Left lobe of liver (tissue), 2 donors: ENCODE measurements at places on chromosomes 11 and 22. TPM values are rescaled to one million over a fixed set of nuclear protein-coding genes. Genes with fewer than 3 reads are reported as not detected.
A peak's percentile ranks its signal among the peaks of the same experiment; 100 is the strongest.

PDXP gene
- 40.9 TPM for total RNA-seq

OTOG gene
- total RNA-seq, result not detected

ST14 gene
- 3.7 TPM for total RNA-seq

KIAA1671 gene
- total RNA-seq, result 38.9 TPM

RBFOX2 gene
- 25.5 TPM for total RNA-seq

NXPE1 gene
- total RNA-seq, result not detected

MIAT gene
- 0.60 TPM for total RNA-seq

SPDYC gene
- total RNA-seq, result 1.2 TPM

GRCh38 chr11:1102996-1103395 lies 28.3 kb downstream of the MUC2 start:
- no peak for DNase-seq

- DNase-seq, result no peak
Observed at GRCh38 chr11:65113361-65113756, 1.7 kb downstream of the TM7SF2 start.

DNA sequence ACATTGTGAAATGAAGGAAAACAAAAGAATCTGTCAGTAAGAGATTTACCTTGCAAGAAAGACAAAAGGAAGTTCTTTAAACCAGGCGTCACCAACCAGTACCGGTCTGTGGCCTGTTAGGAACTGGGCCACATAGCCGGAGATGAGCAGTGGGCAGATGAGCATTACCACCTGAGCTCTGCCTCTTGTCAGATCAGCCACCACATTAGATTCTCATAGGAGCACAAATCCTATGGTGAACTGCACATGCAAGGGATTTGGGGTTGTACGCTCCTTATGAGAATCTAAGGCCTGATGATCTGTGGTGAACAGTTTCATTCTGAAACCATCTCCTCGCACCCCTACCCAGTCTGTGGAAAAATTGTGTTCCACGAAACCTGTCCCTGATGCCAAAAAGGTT lies 108.2 kb downstream of the CYP2R1 start:
- DNase-seq, result no peak

DNA sequence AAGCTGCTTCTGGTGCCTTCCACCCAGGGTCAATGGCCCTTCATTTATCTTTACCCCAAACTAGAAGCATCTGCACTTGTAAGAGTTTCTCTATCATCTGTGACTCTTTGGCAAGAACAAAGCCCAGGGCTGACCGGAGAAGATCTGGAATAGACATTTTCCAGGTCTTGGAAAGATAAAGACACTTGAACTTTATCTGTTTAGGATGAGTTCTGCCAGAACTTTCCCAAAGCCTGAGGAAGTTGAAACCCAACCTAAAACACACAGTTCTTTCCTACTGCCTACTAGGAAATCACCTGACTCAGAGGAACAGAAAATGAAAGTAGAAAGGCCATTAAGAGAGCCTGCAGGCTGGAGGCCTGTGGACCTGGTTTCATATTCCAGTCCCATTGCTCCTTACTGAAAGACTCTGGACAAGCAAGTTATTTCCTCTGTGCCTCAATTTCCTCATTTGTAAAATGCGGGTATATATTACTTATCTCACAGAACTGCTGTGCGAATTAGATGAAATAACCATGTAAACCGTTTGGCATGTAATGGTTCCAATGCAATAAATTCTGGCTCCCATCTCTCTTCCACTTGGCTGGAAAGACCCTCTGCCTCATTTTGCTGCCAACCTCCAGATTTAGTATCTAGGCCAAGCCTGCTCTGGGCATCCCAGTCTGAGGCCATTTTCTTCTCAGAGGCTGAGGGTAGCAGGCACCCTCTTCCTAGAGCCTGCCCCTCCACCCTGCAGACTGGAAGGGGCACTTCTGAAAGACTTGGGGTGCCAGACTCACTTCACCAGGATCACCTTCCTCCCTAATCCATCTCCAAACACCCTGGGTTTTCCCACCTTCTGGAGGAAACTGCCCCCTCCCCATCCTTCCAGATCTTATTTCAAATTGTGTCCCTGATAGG lies 1.2 kb downstream of the UBE2L6 start:
- no peak for DNase-seq

DNA sequence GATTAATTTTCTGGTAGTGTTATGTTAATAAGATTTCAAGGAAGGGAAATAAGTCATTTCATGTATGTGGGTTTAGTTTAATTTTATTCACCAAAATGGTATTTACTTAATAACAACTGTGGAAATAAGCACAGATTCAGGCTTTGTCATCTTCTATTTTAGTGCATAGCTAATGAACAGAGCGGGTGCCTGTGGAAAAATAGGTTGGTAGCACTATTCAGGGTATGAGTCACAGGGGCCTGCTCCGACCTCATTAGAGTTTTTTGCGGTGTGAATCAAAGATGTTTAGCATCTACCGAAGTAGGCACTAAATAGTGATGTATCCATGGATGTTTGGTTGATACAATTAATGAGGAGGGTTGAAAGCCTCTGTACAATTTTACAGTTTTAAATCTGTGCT lies 78.2 kb downstream of the FAT3 start:
- no peak for DNase-seq

- DNase-seq, result no peak
Observed at GRCh38 chr11:9143721-9144120, 52.3 kb upstream of the SCUBE2 start.

DNA sequence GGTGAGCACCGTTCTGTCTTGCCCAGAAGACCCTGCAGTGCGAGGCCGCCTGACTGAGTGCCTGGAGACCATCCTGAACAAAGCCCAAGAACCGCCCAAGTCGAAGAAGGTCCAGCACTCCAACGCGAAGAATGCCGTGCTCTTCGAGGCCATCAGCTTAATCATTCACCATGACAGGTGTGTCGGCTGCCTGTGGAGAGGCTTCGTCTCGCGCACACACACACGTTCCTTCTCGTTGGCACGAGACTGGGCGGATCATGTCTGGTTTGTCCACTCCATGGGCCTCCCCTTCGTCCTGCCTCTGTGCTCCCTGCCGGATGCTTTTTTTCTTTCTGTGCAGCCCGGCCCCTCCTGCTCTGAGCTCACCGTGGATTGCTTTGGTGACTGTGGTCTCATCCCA lies 51.1 kb downstream of the MUC6 start:
- no peak for DNase-seq

DNA sequence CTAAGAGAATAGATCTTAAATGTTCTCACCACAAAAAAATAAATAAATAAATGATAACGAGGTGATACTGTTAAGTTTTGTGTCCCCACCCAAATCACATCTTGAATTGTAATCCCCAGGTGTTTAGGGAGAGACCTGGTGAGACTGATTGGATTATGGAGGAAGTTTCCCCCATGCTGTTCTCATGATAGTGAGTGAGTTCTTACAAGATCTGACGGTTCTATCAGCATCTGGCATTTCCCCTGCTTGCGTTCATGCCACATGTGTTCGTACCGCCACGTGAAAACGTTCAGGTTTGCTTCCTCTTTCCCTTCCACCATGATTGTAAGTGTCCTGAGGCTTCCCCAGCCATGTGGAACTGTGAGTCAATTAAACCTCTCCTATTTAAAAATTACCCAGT lies 1514.8 kb upstream of the TENM4 start:
- DNase-seq, result no peak

GRCh38 chr11:34570584-34570983 lies 50.3 kb upstream of the EHF start:
- DNase-seq, result no peak

- DNase-seq, result no peak
Observed at GRCh38 chr11:64804346-64805210, 1.6 kb upstream of the MAP4K2 start.

DNA sequence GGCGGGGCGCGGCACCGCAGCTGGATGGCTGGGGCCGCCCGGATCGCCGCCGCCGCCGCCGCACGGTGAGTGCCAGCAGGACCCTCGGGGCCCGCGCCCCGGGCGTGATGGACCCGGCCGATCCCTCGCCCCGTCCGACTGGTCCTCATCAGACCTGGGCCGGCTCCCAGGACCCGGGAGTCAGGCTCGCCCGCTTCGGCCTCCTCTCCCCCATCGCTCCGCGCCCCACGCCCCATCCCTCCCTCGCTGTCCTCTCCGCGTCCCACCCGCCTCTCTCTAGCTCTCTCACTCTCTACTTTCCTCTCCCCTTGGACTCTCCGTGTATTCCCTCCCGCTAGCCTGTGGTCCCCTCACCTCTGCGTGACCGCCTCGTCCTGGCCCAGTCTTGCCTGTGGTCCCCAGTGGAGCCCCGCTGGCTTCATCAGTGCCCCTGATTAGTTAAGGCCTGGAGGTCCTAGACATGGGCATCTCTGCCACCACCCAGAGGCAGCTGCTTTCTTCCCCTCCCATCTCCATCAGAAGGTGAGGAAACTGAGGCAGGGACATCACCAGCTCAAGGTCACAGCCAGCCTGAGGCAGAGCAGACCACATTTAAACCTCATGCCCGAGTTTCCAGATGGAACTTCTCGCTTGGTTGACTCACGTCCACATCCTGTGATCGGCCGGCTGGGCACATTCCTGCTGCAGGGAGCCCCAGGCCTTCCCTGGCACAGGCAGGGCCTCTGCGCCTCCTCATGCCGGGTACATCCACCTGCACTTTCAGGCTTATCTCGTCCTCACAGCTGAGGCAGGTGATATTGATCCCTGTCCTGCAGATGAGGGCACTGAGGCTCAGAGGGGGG lies 429 bp downstream of the SLC39A13 start:
- no peak for DNase-seq

DNA sequence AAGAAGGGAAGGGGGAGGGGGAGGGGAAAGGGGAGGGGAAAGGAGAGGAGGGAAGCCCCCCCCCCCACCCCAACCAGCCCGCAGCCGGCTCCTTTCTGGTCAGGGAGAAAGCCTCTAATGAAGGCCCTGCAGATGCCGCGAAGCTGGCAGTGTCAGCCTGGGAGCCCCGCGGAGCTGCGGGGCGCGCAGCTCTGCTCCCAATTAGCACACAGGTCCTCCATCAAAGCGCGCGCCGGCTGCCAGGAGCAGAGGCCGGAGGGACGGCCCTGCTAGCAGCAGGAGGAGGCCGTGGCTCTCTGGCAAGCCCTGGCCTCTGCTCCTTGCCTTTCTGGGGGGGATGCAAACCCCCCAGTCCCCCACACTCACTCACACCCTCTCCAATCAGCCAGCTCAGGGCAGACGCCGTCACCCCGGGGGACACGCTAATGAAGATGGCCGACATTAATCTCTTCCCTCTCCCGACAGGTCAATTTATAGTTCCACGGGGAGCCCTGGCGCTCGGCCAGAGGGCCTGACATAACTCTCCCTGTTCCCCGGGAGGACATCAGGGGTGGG lies 70.5 kb upstream of the TCF20 start:
- no peak for DNase-seq

- DNase-seq, result peak; percentile 82
Observed at GRCh38 chr11:69044111-69045013, 4.4 kb upstream of the TPCN2 start.

DNA sequence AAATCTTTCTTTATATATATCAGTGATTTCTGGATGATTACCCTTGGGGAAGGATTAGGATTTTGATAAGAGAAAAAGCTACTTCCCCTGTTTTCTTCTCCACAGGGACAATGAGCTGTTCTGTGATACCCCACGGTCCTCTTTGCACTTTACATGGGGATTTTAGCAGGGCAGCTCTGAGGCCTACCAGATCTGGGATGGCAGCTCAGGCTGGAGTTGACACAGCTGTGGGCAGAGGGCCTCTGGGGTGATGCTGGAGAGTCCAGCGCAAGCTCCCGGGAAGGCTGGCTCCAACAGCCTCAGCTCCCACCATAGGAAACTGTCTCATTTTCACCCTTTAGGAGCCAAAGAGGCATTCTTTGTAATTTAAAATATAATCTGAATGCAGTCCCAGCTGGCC lies 383.8 kb upstream of the NARS2 start:
- no peak for DNase-seq

DNA sequence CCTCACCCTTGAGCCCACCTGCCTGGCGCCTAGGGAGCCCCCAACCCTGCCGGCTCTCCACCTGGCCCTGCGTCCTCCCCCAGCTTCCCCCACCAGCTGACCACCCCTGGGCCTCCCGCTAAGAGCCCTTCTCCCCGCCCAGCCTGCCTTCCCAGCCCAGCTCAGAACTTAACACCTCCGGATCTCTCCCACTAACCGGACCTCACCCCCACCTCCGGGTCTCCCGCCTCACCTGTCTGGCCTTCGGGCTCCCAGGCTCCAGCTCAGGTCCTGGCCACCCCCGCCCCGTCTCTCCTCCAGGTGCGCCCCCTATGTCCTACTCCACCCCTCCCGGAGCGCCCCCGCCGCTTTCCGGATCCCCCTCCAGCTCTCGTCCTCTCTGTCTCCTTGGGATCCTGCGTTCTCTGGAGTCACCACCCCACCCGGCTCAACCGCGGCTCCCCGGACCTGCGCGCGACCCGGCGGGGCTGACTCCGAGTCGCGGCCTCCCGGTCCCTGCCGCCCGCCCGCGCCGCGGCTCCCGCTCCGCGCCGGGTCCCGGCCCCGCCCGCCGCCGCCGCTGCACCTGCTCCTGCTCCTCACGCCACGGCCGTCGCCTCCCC lies at the start of gene KCNJ11:
KCNJ11 (minus strand) TSS at position 51 of the 602 bp plus-strand sequence. CDS start 568 bp downstream, outside the sequence.
- DNase-seq, result no peak

GRCh38 chr11:131723088-131723487 lies 352.7 kb downstream of the NTM start:
- DNase-seq, result no peak

GRCh38 chr11:47595029-47595428 lies 818 bp upstream of the C1QTNF4 start:
- DNase-seq, result no peak

DNA sequence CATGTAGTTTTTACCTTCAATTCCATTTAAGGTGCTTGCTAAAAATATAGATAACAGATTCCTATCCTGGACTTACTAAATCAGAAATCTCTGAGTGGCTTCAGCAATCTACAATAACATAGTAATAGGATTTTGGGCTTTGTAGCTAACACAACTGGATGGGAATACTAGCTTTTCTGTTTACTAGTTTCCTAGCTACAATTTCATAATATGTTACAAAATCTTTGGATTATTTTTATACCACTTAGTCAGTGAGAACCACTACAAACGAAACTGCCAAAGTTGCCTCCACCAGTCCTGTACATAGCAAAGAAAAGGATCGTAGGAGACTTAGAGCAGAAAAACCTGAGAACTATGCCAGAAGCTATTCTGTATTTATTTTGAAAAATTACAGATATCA lies 87.7 kb upstream of the ANO3 start:
- DNase-seq, result no peak

DNA sequence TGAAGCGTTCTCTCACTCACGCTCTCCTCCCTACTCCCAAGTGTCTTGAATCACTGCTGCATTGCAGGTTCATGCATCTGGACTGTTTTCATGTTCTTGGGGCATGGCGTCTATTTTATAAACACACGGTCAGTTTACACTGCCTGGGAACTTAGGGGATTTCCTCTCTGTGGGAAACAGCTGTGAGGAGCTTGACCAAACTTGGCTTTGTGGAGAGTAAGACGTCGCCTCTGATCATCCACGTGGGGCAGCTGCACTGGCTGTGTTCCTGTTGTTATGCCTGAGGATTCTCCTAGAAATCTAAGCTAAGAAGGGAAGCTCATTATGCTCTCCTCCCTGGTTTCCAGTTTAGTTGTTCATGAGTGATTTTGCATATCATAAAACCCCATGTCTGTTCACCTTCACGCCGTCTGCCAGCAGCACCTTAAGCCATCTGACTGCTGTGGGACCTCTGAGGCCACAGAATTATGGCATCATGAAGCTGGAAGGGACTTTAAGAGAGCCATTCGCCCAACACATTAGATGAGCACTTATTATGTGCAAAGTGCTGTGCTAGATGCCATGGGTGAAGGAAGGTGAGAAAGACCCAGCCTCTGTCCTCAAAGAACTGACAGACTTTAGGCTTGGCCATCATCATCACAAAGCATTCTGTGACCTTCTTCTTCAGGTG lies 38.8 kb upstream of the POU2AF1 start:
- no peak for DNase-seq

- peak; percentile 7 for DNase-seq
Observed at GRCh38 chr22:47633111-47633510, 870.7 kb downstream of the TBC1D22A start.
